ENCODE measurements at places on chromosomes 12 and 14.

DNA sequence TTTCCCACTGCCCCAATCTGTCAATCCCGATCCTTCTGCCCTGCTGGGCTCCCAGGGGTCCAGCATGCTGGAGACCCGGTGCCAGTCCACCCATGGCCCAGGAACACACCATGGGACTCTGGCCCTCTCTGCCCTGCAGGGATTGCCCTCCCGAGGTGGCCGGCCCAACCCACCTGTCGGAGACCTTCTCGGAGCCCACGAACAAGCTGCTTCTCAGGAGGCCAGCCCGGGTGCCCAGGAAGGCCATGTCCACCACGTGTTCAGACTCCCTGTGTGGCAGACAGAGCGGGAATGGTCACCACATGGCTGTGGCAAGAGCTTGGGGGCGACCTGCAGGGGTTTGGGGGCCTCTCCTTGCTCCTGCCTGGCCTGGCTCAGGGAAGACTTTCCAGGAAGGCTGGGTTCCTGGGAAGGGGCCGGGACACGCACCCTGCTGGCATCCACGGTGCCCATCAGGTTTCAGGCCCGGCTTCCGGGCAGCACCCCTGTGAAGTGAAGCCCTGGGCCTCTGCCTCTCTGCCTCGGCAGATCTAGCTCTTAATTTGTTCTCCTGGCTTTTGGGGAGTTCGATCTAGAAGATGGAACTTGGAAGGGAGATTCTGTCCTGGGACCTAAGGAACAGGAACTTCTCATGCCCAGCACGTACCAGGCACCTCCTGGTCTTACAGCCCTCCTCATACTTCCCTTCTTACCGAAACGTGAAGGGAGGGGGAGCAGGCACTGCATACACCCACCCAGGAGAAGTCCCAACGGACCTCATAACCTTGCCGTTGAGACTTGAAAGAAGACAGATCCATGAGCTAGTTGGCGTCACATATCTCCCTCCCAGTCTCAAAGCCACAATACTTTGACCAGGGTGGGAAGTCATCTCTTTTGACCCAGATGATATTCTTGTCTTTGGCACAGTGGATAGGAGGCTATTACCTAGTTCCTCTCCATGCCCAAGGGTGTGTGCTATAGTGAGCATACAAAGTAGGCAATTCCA lies 26.3 kb downstream of the LRTM2 start:
- no peak for DNase-seq

DNA sequence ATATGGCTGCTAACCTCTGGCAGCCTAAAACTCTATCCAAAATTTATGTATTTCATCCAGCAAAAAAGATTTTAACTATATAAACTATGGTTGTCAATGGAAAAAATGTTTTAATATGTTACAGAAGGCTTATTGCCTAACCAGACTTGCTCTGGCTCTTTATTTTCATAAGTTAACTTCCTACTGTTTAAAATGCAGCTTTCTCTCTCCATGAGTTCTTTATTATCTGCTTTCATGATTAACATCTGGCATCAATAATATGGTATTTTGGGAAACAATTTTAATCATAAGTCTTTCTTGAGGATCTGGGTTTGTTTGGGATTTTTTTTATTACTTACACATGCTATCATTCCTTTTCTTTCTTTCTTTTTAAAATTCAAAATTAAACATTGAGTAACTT lies 20.5 kb downstream of the KERA start:
- no peak for DNase-seq

DNA sequence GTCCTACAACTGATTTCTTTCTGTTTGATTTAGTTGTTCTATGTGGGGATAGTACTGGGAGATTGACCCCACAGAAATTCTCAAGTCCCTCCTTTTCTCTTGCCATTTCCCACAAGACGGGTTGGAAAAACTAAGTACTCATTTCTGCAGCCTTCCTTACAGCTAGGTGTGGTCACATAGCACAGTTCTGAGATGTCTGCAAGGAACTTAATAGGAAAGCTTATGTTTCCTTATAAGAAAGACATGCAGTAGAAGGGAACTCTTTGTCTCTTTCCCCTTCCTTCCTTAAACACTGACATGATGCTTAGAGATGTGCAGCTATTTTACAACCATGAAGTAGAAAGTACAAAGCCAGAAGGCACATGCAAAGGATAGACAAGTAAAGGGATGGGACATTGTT lies 113.7 kb downstream of the PTPRR start:
- DNase-seq, result no peak

GRCh38 chr12:9390761-9391160 lies 182.6 kb upstream of the PZP start:
- no peak for DNase-seq

DNA sequence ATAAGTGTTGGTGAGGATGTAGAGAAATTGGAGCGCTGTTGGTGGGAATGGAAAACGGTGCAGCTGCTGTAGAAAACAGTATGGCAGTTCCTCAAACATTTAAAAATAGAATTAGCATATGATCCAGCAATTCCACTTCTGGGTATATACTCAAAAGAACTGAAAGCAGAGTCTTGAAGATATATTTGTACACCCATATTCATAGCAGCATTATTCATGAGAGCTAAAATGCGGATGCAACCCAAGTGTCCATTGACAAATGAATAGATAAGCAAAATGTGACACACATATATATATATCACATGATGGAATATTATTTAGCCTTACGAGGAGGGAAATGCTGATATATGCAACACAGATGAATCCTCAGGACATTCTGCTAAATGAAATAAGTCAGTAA lies 84.7 kb upstream of the CEP83 start:
- DNase-seq, result no peak

DNA sequence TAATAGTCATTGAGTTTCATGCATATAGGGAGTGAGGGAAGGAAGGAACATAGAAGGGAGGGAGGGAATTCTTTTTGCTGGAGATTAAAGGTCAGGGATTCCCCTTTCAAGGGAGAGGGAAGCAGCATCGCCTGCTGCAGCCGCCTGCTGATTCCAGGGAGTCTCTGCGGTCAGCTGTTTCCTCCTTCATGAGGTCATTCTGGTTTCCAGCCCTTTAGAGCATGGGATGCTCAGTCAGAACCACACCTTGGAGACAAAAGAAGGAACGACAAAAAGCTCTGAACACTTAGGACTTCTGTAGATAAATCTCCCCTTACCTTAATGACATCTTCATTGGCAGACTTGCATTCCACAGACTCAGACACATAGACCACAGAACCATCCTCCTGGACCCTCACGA lies 923.0 kb upstream of the TMEM132C start:
- DNase-seq, result no peak

GRCh38 chr12:115835445-115835844 lies 442.0 kb downstream of the MED13L start:
- no peak for DNase-seq

DNA sequence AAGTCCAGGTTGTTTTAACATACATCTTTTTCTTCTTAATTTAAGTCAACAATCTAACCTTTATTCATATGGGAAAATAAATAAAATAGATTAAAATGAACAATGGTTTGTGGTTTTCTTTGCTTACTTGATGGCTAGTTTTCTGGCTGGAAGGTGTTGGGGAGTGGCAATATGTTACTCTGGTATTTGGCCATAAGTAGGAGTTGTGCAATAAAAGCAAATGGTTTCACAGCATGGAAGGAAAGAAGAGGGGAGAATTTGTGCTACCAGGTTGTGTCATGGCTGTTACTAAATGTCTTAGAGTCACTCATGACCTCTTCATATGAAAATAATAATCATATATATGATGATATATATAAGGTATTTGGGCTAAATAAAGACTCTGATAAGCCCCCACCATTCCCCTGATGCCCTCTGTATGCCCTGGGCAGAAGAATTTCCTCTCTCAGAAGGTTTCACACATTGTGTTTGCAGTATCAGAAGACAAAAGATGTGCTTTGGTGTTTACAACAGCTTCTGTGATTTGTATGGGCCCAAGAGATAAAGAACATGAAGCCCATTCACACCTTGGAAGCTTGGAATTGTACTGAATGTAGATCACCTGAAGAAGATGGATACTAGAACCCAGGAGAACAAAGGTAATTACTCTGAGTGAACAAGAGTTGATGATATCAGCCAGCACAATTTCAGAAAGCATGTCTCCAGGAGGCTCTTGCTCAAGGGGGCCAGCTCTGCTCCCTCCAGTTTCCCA lies 160.9 kb downstream of the ALG10B start:
- no peak for DNase-seq

GRCh38 chr12:24900196-24900595 lies 48.7 kb downstream of the BCAT1 start:
- no peak for DNase-seq

DNA sequence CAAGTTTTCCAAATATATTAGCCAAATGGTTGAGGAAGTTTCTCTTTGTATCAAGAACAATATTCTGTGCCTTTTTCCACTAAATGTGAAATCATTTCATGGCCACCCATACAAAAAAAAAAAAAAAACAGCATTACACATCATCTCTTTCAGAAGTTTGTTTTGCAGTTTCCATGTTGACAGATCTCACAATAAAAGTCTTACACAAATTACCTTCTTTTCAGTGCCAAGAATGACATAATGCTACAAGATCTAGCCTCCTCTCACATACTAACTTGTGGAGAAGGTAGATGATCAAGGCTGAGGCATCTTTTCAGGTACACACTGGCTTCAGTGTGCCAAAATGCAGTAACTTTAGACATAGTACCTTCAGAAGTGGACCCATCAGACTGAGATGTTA lies 35.3 kb downstream of the PRKD1 start:
- no peak for DNase-seq

- DNase-seq, result no peak
Measured at GRCh38 chr12:54627304-54627703, 7.4 kb downstream of the LACRT start.

DNA sequence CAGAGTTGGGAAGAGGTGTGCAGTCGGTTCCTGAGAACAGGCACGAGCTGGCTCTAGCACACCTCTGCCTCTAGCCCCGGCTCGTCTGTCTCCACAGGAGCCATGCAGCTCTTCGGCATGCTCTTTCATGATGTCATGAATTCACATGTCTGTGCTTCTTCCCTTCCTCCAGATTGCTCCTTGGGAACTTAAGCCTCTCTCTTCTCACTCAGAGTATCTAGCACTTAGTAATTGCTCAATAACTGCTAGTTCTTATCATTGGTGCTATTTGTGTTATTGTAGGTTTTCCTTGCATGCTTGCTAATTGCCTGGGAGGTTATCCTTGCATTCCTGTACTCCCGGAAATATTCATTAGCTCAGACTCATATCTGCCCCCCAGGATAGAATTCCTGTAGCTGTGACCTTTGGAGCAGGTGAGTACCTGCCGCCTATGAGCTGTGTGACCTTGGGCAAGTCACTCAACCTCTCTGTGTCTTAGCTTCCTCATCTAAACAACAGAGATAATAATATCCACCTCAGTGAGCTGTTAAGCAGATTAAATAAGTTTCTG lies 19.5 kb downstream of the FAM181A start:
- no peak for DNase-seq

GRCh38 chr14:105528586-105529318 lies 2.4 kb downstream of the TMEM121 start:
- no peak for DNase-seq

GRCh38 chr12:67650388-67651131 lies 2.0 kb downstream of the DYRK2 start:
- DNase-seq, result no peak

GRCh38 chr14:79167957-79168356 lies 997.8 kb downstream of the NRXN3 start:
- no peak for DNase-seq

- DNase-seq, result no peak
Measured at GRCh38 chr12:67269633-67270573, 745 bp downstream of the CAND1 start.

GRCh38 chr12:101594700-101595099 lies at the start of gene MYBPC1:
MYBPC1 (plus strand) TSS chr12:101594971; CDS start chr12:101595071, 100 bp downstream.
- no peak for DNase-seq

GRCh38 chr12:90622431-90622830 lies 332.5 kb downstream of the CCER1 start:
- DNase-seq, result no peak

DNA sequence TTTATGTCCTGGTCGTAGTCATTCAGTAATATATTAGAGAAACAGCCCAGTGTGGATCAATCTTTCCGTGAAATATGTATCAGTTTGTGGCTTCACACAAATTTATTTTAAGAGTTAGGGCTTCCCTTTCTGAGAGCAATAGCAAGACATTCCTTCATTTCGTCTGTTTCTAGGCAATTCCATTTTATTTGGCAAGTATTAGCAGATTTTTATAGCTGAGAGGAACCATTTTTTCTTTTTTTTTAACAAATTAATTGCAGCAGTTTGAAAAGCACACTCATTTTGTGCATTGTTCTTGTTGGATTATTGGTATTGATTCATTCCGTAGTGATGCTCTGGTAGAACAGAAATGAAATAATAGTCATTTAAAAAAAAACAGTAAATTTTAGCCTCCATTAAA lies 132.9 kb downstream of the SRGAP1 start:
- DNase-seq, result no peak

- DNase-seq, result peak; percentile 91
Measured at GRCh38 chr14:104972301-104973134, 5.7 kb downstream of the AHNAK2 start.

- no peak for DNase-seq
Measured at GRCh38 chr14:47543459-47543858, 131.9 kb downstream of the MDGA2 start.

- DNase-seq, result peak; percentile 28
Measured at GRCh38 chr12:27549236-27549800, 25.3 kb downstream of the PPFIBP1 start.

GRCh38 chr12:56522411-56523193 lies 982 bp downstream of the RBMS2 start:
- DNase-seq, result peak; percentile 58

GRCh38 chr14:54267172-54267571 lies 129.6 kb upstream of the CDKN3 start:
- peak; percentile 44 for DNase-seq

DNA sequence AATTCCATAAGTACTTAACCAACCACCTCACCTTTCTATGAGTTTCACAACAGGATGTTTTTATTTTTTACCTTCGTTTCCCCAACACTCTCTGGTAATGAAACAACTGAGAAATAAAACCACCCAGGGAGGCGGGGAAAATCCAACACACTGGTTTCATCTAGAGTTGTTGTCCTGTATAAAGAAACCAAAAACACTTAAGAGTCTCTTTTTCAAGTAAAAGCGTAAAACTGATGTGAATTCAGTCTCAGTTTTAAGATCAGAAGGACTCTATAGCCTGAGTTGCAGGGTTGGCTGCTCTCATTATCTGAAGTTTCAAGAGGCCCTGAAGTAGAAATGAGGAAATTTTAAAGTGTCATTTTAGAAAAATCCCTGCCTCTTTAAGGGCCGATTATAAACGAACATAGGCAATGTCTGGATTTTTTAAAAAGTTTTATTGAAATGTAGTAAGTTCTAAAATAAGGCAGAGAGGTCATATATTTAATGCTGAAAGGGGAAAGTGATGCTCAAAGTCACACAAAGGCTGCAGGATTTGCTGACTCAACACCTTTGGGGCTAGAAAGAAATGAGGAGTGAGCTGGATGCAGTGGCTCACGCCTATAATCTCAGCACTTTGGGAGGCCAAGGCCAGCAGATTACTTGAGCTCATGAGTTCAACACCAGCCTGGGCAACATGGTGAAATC lies 27.2 kb downstream of the HIGD1C start:
- DNase-seq, result no peak

DNA sequence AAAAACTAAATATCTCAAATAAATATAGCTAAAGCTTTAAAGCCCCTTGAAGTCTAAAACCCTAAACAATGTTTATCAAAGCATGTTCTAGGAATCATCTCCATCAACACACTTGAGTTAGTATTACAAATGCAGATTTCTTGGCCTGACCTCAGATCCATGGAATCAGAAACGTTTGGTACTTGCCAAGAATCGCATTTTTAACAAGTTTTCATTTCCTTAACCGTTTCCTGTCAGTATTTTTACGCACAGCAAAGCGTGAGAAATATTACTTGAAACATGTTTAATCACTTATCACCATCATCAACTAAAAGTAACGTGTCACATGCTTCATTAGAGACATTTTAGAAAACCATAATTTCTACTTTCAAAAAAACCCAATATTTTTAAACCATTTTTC lies 9.7 kb downstream of the SLCO1C1 start:
- DNase-seq, result no peak
